Activated T-cell treated with anti-CD3 and anti-CD28 coated beads for 1 hour (primary cell): ENCODE measurements at places on chromosomes 7 and 10.

DNA sequence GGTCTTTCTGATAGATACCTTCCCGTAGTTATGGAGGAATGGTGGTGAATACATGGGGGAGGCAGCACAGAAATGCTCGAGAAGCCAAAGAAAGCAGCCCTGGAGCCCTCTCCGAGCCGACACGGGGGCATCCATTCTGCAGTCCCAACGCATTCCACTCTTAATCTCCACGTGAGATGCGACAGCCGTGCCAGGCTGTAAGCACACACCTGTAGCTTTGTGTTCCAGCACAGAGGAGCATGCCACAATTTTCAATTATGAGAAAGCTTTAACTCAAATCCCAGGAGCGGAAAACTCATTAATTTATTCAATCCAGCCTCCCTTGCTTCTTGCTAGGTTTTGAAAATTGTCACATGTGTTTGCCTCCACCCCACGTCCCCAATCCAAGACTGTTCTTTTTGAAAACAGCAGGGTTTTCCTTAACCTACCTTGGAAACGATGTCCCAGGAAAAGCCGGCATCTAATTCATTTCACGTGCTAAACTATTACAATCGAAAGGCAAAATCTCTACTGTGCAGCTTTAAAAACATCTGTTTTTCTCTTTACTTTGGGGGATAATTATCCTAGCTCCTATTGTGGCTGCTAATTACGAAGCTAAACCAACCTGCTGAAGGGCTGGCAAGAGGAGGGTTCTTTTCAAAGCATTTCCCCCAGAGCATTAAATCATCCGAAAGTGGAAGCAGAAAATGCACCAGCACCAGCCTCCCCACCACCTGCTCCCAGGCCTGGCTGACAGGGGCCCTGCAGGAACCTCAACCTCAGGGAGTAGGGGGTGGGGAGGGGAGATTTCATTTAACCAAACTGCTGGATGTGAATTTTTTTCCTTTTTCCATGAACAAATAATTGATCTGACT is 56.0 kb upstream of the CHST15 start:
- DNase-seq: no peak

GRCh38 chr7:135160098-135160857 is 10.2 kb downstream of the CYREN start:
- DNase-seq: no peak

- no peak for DNase-seq
These were observed 596.7 kb upstream of the LRRTM3 start for GRCh38 chr10:66329147-66329546.

GRCh38 chr7:112049555-112050249 is 156.5 kb downstream of the DOCK4 start:
- no peak for DNase-seq

GRCh38 chr7:47318395-47319182 is 263.3 kb downstream of the TNS3 start:
- no peak for DNase-seq

- DNase-seq: no peak
These were observed 89.0 kb downstream of the JMJD1C start for GRCh38 chr10:63376560-63377304.

DNA sequence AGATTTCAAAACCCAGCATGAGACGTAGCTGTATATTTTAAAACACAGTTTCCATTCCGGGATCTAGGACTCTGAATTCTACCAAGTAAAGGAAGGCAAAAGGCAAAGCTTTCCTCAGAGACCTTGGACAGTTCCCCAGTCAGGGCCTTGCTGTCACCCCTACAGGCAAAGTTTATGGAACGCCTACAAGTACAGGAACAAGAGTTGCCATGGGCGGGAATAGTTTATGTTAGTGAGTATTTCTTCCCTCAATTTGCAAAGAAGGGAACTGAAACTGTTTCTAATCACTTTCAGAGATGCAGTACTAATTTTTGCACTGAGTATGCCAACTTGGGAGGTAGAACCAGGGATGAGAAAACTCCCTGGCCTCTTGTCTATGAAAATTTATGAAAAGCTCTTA is 68.2 kb upstream of the LRGUK start:
- DNase-seq: no peak

DNA sequence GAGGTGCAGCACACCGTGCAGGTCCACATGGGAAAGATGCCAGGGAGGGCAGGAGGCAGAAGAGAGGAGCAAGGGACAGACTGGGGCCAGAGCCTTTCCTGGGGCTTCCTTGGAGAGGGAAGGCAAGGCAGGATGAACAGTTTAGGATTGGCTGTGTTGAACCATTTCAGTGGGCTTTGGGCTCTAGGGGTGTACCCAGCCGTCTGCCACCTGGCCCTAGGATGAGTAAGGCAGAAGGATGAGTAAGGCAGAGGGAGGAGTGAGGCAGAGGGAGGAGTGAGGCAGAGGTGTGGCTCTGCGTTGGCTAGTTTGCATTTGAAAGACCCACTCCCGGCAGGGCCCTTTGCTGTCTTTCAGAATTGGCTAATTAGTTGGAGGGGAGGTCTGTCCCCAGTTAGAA is 31.5 kb upstream of the PRF1 start:
- no peak for DNase-seq

GRCh38 chr7:108079276-108079647 is 50.9 kb downstream of the LAMB4 start:
- no peak for DNase-seq
